ENCODE measurements at places on chromosomes 13 and 19.

DNA sequence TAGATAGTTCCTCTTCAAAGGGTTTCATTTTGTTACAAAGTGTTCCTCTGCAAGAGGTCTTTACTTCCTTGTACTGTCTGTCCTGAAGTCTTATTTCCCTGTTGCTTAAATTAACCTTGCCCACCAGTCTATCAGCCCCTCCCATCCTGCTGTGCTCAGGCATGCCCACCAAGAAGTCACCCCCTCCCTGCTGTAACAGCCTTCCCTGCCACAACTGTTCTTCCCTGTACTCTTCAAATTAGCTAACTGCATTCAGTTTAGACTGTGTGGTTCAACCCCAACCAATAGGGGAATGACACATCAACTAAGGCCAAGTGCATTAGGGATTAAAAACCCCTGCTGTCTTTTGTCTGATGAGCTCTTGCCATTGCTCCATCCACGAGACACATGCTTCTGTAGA, 34.4 kb upstream of the ZNF562 start:
- no peak for DNase-seq

- DNase-seq: no peak
Measured at GRCh38 chr13:76948149-76948548, at the start of gene ACOD1. ACOD1 (plus strand) TSS chr13:76948511; CDS start chr13:76948559, 48 bp downstream.

DNA sequence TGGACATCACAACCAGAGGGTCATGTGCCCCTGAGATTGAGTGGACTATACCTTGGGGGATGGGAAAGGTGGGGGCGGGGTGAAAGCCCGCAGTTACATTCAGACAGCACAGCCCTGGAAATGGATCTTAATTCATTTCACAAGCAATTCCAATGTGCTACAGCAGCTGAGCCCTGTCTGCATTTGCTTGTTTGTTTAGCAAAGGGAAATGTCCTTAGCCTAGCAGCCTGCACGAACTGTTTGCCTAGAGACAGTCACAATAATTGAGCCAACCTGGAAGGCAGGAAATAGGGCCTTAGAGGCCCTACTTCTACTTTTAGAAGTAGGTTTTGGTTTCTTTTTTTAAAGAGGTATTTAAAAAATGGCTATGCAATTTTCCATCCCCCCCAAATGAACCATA, 177.3 kb upstream of the KL start:
- no peak for DNase-seq

GRCh38 chr13:100872761-100873160, 198.2 kb upstream of the TMTC4 start:
- DNase-seq: no peak

- peak; percentile 24 for DNase-seq
Measured at GRCh38 chr19:8663920-8664670, 33.7 kb downstream of the NFILZ start.

DNA sequence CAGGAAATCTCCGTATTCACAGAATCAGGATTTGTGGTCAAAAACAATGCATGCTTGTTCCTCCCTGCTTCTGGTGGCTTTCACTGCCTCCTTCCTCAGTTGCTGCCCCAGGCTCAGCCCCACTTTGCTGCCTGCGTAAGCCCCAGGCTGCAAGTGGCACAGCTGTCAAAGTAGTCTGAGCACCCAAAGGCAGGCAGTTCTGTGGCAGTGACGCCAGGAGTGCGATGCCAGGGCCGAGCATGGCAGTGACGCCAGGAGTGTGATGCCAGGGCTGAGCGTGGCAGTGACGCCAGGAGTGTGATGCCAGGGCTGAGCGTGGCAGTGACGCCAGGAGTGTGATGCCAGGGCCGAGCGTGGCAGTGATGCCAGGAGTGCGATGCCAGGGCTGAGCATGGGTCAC, 77.3 kb upstream of the GPR183 start:
- no peak for DNase-seq

- peak; percentile 43 for DNase-seq
Measured at GRCh38 chr13:20492641-20493040, 33.0 kb downstream of the CRYL1 start.

DNA sequence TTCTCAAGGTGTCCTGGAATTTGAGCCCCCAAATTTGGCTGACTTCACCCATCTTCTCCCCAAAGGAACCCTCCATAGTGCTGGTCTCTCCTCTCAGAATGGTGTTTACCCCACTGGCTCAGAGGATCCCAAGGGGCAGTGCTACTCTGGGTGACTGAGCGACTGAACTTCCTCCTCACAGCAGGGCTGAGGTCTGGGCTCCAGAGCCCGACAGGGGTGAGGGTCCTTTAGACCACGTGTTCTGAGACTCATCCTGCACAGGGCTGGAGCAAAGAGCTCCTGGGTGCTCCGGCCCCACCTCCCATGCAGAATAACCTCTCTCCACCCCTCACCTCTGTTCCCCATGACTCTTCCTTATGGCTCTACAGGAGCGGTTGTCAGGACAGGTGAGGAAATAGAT, 23.2 kb upstream of the CD33 start:
- DNase-seq: no peak

GRCh38 chr13:82506805-82507414, 1375.4 kb downstream of the SLITRK1 start:
- no peak for DNase-seq

DNA sequence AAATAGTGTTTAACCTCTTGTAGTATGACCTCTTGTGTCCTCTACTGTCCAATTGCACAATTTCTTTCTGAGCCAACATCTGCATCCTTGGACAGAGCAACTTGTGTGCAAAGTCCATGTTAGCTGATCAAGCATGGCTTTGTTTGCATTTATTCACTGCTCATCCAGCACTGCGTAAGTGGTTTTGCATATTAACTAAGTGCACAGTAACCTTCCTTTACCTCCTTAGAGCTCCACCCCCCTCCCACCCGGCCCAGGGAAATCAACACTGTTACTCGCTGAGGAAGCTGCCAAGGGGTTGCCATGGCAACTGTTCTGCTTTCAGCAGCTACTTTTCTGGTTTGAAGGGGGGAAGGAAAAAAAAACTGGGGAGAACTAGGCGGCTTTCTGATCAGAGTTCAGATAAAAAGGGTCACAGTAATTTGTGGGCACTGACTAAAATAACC, 153.5 kb upstream of the KLF12 start:
- DNase-seq: peak; percentile 49

DNA sequence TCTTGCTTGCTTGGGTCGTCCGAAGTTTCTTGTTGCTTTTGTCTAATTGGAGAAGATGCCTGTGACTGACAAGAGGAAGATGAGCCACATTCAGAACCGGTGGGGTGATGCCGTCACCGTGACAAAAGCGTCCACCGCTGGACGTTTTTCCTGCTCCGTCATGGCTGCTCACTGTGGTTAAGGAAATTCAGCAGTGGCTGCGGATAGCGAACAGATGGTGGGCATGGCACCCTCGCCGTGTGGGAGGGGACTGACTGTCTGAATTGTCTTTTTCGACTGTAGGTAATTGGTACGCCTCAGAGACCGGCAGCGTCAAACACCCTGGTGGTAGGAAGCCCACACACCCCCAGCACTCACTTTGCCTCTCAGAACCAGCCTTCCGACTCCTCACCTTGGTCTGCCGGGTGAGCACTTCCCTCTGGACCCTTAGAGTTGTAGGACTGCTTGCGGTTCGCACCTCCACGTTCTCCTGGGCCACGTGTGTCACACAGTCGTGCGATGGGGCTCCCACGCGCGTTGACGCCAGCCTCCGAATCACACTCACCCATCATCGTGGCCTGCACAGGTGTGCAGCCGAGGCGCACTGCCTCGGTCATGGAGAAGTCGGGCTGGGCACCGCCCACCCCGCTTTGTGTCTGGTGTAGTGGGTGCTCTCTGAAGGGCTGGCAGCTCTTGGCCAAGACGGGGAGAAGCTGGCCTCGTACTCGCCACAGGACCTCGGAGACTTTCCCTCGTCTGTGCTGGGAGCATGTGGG, 26.5 kb downstream of the ATP4B start:
- DNase-seq: no peak

DNA sequence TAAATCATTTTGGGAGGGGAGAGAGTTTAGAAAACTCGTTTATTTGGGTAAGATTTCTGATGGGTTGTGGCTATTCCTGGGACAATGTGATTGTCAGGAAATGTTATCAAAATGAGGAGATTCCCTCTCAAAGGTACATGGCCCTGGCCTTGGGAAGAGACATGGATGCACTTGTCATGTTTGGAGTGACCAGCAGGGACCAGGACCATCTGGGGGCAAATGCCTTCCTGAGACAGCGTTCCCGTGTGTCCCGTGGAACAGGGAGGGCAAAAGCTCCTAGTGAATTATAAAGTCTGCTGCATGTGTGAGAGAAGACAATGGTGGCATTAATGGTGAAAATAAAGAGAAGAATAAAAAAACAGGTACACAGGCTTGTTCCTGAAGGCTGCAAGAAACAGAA, 317.3 kb downstream of the ZNF536 start:
- DNase-seq: no peak

All from stimulated activated CD4-positive, alpha-beta T cell treated with anti-CD3 and anti-CD28 coated beads, Interleukin-2, amount 100 ng/mL, for 48 hours (primary cell).